Activated CD8-positive, alpha-beta memory T cell treated with anti-CD3 and anti-CD28 coated beads for 48 hours (primary cell): ENCODE measurements at places on chromosomes 11 and 22.

DNA sequence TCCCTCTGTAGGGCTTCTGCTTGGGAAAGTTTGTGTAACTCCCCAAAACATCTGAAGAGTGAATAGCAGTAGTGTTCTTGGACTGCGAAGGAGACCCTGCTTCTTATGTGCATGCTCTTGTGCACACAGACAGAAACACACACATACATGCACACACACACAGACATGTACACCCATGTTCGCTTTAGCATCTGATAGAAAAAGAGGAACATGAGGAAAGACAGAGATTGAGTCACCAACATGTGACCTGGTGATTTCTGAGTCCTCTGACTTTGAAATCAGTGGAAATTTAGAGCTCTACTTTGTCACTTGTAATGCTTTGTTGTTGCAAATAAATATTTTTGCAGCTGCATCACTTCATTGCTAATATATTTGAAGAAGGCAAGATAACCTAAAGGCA is 23.8 kb downstream of the CD44 start:
- DNase-seq, result no peak

- DNase-seq, result no peak
Observed at GRCh38 chr22:17116572-17117330, 4.4 kb downstream of the TMEM121B start.

DNA sequence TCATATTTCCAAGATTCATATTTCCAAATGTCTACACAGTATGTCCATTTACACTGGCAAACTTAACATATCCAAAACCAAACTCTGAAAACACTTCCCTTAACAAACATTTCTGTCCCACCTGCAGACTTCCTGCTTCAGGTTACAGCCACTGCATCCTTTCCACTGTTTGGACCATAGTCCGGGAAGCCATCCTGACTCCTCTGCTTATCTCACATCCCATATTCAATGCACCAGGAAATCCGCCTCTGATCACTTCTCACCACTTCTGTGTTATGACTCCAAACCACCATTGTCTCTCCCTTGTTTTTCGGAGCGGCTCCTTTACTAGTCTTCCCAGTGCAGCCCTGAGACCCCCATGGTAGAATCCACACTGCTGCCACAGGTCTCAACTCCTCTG is 30.1 kb downstream of the HIRA start:
- DNase-seq, result no peak

- DNase-seq, result no peak
Observed at GRCh38 chr11:102551169-102551781, 20.7 kb upstream of the MMP7 start.

- DNase-seq, result no peak
Observed at GRCh38 chr11:47186076-47186699, at the start of gene PACSIN3. PACSIN3 (minus strand) TSS chr11:47186434; CDS start chr11:47182727, 3,707 bp downstream.
